ENCODE measurements at places on chromosomes 13 and 19.

DNA sequence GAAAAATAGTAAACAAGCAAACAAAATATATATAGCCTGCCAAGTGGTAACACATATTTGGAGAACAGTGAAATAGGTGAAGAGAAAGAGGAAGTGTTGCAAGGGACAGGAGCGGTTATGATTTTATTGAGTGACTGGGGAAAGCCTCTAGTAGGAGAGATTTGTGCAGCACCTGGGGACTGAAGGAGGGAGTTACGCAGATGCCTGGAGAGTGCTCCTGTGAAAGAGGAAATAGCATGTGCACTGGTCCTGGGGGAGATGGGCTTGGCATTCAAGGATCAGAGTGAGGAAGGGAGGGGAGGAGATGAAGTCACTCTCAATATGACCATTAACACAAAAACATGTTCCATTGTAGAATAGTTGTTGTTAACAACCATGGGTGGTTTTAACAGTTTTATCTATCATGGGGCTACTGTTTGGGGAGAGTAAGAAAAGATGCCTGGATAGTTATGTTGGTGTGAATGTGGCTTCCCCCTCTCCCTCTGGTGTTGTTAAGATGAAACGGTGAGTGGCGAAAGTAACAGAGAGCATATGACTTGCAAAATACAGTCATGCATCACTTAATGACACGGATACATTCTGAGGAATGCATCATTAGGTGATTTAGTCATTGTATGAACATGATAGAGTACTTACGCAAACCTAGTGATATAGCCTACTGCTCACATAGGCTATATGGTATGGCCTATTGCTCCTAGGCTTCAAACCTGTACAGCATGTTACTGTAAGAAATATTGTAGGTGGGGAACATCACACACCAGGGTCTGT, 251.7 kb upstream of the ARGLU1 start:
- DNase-seq = no peak

DNA sequence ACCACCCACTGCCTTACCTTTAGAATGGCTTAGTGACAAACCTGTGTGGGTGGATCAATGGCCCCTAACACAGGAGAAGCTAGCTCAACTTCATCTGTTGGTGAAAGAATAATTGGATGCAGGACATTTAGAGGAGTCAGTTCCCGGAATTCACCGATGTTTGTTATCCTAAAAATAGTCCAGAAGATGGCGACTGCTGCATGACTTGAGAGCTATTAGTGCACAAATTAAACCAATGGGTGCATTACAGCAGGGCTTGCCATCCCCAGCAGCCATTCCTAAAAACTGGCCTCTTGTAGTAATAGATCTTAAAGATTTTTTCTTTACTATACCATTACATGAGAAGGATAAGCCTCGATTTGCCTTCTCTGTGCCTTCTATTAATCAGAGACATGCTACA, 46.8 kb upstream of the ZNF726 start:
- no peak for DNase-seq

- DNase-seq = no peak
These were observed 10.8 kb downstream of the C19orf44 start for GRCh38 chr19:16506961-16507360.

GRCh38 chr13:21481359-21481758, 22.3 kb upstream of the ZDHHC20 start:
- DNase-seq = no peak

GRCh38 chr13:20700288-20700687, 3.2 kb upstream of the IL17D start:
- no peak for DNase-seq

DNA sequence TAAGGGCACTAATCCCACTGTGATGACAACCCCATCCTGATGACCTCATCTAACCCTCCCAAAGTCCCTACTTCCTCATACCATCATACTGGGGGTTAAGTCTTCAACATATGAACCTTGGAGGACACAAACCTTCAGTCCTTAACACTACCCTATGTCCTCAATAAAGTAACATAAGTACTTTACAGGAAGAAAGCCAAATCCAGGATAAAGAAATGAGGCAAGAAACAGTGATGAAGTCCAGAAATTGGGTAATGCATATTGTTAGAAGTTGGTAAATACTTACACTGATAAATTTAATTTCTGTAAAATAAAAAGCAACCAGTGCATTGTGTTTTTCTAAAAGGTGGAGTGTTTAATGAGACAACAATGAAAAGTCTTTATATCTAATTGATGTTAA, 284.8 kb upstream of the SOX21 start:
- DNase-seq = no peak

DNA sequence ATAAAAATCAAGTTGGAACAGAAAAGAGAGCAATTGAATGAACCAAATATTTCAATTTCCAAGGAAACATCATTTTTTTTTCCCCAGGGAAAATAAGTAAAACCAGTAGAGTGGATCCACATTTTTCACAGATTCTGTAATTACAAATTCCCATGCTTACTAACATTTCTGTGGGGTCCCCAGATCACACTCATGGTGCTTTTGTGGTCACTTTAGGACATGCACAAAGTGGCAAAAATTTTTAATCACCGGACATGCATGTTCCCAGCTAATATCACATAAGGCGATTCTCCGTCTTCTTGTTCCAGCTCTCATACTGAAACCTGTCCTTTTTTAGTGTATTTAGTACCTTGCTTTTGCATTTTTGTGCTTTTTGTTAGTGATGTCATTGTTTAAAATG, 748.2 kb upstream of the SLITRK1 start:
- no peak for DNase-seq

DNA sequence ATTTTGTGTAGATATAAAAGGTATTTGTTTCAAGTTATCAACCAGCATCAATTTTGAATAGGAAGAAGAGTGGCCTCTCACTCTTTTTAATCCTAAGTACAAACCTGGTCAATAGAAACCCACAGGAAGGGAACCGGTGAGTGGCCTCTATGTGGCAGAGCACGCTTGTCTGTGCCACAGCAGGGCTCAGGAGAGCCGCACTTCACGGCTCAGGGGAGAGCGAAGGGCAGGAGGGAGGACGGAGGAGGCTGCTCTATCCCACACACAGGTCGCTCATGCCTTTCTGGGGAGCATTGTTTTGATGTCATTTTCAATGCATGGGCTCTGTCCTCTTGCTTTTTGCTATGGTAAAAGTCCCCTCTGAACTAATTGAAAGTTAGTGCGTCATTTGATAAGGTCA, 57.2 kb downstream of the TNFRSF19 start:
- no peak for DNase-seq

DNA sequence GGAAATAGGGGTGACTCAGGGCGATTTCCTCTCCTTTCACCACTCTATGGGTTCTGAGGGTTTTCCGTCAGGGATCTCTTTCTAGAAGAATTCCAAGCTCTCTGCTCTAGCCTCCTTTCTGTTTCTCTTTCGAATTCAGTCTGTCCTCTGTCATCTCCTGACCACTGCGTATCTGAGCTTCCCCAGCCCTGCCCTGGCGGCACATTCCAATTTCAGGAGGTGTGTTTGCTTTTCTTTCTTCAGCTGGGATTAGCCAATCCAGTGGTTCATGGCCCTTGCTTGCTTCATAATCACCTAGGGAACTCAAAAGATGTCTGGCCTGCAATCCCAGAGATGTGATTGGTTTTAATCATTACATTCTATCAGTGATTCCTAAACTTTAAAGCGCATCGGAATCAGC, 9.4 kb downstream of the IFNL2 start:
- DNase-seq = no peak

DNA sequence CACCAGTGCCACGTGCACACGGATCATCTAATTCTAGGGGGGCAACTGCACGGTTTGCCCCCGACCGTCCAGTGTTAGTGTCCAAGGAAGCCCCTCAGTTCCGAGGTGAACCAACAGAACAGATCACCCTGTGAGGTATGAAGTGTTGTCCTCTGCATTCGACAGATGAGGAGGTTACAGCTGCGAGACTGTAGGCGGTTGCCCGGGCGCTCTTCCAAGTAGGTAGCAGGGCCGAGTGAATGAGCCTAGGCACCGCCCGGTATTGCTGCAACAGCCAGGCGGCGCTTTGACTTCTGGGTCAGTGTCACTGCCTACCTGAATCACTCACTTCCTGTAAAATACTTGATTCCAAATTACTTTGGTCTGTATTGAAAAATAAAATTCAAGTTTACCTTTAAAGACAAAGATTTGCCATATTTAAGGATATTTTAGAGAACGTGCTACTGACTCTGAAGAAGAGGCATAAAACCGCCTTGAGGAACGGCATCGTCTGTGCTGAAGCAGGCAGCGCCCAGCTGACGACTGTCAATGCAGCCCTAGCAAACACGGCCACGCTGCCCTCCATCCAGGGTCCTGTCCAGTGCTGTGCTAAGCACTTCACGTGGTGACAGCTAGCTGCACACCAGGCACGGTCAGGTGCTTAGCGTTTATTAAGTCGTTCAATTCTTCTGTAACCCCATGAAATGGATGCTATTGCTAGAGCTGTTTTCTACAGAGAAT, 19.3 kb upstream of the RASA3 start:
- DNase-seq = peak; percentile 78

GRCh38 chr13:38483623-38484022, 134.0 kb downstream of the UFM1 start:
- no peak for DNase-seq

- no peak for DNase-seq
These were observed 459 bp upstream of the TMEM59L start for GRCh38 chr19:18612051-18612771.

DNA sequence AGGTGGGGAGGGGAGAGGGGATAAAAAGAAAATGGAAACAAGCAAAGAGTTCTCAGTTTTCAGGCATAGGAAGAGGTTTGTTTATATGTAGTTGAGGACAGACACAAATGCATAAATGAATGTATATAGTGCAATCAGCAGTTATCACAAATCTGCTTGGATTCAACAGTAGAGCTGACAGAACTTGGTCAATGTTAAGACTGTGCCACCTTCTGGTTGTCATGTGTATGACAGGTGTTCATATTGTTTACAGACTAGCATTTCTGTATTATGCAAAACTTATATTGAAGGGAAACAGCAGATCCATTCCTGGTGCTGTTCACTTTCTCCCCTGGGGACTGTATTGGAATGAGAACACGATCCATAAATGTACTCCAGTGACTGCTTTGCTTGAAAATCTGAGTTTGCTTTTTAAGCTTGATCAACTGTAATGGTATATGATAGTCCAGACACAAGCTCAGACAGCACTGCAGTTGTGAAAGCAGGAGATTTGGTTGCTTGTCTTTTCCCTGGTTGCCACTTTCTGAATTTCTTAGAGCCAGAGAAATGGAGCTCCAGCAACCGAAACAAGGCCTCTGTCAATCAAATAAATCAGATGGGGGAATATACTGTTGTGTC, 319.5 kb upstream of the OBI1 start:
- DNase-seq = peak; percentile 68

- DNase-seq = no peak
These were observed 40.1 kb downstream of the SLC7A9 start for GRCh38 chr19:32829345-32829896.

GRCh38 chr13:21054313-21054712, 7.1 kb downstream of the LATS2 start:
- no peak for DNase-seq

DNA sequence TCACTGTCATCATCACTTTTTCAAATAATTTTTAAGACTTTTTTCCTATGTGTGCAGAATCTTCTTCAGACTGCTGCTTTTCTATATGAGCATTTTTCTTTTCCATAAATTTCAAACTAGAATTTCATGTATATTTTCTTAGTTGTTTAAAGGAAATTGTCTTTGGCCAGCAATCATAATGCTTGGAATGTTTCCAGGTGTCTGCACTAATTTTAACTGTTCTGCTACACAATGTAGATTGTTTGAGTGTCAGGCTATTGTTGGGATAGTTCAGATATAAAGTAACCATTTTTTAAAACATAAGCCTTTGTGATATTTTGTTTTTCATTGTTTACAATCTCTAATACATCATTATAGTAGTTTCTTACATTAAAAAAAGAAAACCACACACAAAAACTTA, 1418.5 kb downstream of the EFNB2 start:
- no peak for DNase-seq

GRCh38 chr13:49064476-49064875, 88.8 kb downstream of the FNDC3A start:
- DNase-seq = no peak

DNA sequence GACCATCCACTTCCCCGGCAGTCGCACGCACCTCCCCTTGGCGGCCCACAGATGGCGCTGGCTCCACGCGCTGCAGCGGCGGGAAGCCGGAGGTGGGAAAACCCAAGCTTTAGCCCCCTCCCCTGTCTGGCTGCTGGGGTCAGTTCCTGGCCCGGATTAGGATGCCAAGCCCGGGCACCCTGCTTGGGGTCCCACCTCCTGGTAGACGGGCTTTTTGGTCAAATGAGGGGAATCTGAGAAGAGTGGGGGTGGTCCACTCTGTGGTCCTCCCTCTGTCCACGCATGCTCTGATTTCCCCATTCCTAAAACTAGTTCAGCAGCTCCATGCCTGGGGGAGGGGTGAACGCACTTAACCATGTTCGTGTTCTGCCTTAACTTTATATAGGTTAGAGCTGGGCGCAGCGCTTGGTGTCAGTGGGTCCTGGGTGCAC, 8.1 kb upstream of the ADGRE2 start:
- no peak for DNase-seq

DNA sequence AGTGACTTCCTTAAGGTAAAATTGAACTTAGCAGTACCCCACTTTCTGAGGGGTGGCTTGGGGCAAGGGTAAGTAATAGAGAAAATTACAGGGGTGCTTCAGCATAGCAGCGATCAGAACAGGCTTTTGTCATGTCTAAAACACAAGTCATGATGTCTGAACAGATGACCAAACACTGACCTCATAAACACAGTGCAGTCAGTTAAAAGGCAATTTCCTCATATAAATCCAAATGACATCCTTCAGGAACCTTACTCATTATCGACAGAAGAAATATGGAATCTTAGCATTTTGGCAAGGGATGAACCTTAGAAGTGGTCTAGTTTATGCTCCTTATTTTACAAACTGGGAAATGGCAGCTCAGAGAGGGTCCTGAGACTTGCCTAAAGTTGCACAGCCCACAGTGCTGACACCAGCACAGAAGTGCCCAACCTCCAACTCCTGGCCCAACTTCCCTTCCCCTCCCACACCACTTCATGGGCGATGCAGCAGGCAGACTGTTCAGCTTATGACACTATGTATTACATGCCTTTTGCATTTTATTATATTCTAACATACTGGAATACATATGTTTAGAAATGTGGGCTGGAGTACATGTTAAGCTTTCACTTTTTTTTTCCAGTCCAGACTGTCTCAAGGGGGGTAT, 3.6 kb downstream of the GJA3 start:
- no peak for DNase-seq
